ENCODE measurements at places on chromosomes 7 and 10. TPM values are rescaled to one million over a fixed set of nuclear protein-coding genes. Genes with fewer than 3 reads are reported as not detected.

Gene SLC18A3
- not detected for total RNA-seq

GRCh38 chr10:52232561-52233350, 81.3 kb upstream of the DKK1 start:
- DNase-seq: no peak

Gene FANK1
- 0.69 TPM for total RNA-seq

Gene IGFBP3
- 7.8 TPM for total RNA-seq
